NCI-H1436 treated with DMSO at 0.1 percent for 48 hours (cell line): ENCODE measurements at places on chromosomes 11 and 22.

DNA sequence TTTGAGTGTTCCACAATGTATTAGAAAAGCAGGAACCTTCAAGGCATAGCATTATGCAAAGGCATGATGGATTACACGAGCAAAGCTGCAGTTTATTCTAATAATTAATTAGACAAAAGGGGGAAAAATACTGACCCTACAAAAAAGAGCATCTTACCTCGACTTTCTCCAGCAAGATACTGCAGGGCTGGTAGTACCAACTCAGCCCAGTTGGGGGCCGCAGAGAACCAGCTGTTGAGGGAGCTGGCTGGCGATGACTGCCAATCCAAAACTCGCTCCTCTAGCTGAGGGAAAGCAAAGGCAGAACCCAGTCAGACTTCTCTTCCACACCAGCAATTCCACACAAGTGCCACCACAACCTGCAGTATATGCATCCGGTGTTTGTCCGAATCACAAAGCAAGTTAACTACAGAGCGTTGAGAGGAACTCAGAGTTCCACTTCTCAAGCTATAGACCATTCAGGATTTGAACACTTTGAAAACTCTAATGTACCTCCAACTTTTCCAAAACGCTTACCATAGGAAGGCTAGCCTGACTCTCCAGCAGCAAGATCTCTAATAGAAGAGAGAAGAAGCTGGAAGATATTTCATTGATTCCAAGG lies 13.7 kb downstream of the NFRKB start:
- DNase-seq = no peak

GRCh38 chr11:75496305-75496752 lies 29.4 kb downstream of the GDPD5 start:
- no peak for DNase-seq

- no peak for DNase-seq
Measured at GRCh38 chr22:41000941-41001721, 50.0 kb downstream of the RBX1 start.

DNA sequence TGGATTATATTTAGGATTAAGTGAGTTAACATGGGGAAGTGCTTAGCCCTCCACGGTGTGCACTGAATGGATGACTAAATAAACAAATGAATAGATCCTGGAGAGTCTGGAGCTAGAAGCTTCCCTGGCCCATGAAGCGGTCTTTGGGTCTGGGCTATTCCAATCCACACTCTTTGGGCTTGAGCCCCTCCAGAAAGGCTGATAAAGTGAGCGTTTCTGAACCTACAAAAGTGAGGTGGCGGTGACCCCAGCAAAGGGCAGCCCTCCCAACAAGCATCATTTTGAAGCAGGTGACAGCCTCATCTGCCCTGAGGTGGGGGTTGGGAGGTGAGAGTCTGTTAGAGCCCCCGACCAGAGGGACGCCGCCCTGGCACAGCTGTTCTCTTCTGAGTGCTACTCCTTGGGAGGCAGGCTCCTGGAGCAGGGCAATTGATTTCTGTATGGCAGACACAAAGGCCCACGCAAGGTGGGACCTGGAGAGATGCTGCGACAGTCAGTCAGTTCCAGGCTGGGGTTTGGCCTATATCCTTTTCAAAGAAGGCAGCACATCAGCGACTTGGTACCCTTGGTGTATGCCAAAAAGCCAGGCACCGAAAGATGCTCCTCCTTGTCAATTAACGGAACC lies 157.8 kb downstream of the CACNA1I start:
- no peak for DNase-seq

GRCh38 chr11:91373497-91373896 lies 851.1 kb upstream of the FAT3 start:
- DNase-seq = no peak

- no peak for DNase-seq
Measured at GRCh38 chr11:64245401-64245796, 1.3 kb downstream of the PPP1R14B start.
